Hippocampal formation (tissue), 2 donors: ENCODE measurements at places on chromosomes 3 and 15.

GRCh38 chr3:15623535-15624440 is 22.2 kb downstream of the BTD start:
- DNase-seq: no peak

- no peak for DNase-seq
These were observed 28.6 kb downstream of the CLDN1 start for GRCh38 chr3:190293621-190294020.

- DNase-seq: no peak
These were observed 349.4 kb downstream of the CNTN6 start for GRCh38 chr3:1442271-1442670.

GRCh38 chr15:48774484-48774883 is 36.4 kb downstream of the CEP152 start:
- no peak for DNase-seq

- DNase-seq: no peak
These were observed 410.9 kb upstream of the PROK2 start for GRCh38 chr3:72195895-72196294.
